ENCODE measurements at places on chromosomes 11 and 22.

DNA sequence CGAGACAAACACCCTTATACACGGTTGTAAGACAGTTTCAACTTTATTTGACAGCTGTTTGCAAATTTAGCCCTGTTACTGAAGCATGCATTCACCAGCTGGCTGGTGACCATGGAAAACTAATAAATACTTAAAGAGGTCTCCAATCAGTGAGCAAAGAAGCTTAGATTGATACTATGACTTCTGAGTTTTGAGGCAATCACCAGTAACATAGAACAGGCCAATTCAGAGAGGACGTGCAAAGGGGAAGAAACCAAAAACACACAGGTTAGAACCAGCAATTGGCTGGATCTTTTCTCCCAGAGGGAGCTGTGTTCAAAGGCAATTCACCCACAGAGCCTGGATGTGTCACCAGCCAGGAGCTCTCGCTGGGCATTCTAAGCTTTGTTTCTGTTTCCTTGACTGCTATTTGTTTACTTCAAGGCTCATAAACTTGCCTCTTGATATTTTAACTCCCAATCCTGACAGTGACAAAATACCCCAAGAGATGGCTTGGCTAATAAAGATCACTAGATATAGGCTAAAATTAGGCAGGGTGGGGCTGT, 113.6 kb upstream of the MTMR2 start:
- no peak overlapping the region for H3K4me3 ChIP-seq
- no peaks in the 10 kb centered on the region for H3K4me1 ChIP-seq
- no peak for DNase-seq

DNA sequence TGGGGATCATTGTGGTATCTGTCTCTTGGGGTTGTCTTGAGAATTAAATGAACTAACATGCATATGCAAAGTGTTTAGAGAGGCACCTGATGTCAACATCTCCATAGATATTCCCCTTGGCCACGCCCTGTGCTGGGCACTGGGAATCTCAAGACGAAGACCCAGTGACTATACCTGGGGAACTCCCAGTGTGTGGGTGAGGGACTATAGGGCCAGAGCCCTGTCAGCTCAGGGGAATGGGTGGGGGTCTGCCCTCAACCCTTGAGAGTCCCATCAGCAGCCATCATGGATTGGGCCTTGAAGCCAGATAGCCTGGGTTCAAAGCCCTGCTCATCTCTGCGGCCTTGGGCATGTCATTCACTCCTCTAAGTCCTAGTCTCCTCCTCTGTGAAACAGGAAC, 21.6 kb upstream of the LMO1 start:
- H3K27me3 ChIP-seq = peaks cover 25% of the 10 kb centered on the region
- no peaks in the 10 kb centered on the region for H3K36me3 ChIP-seq
- no peak for DNase-seq
- no peak overlapping the region for H3K27ac ChIP-seq
- H3K4me3 ChIP-seq = no peak overlapping the region

- H3K36me3 ChIP-seq = no peaks in the 10 kb centered on the region
- H3K27ac ChIP-seq = no peak overlapping the region
- H3K4me1 ChIP-seq = no peaks in the 10 kb centered on the region
- peak; percentile 25 for DNase-seq
- no peaks in the 10 kb centered on the region for H3K27me3 ChIP-seq
These were observed 7.1 kb downstream of the PNPLA5 start for GRCh38 chr22:43884600-43885318.

GRCh38 chr11:95768521-95768920, 21.1 kb downstream of the FAM76B start:
- H3K4me3 ChIP-seq = no peak overlapping the region
- H3K27me3 ChIP-seq = no peaks in the 10 kb centered on the region
- H3K36me3 ChIP-seq = peaks cover 15% of the 10 kb centered on the region
- no peak for DNase-seq

DNA sequence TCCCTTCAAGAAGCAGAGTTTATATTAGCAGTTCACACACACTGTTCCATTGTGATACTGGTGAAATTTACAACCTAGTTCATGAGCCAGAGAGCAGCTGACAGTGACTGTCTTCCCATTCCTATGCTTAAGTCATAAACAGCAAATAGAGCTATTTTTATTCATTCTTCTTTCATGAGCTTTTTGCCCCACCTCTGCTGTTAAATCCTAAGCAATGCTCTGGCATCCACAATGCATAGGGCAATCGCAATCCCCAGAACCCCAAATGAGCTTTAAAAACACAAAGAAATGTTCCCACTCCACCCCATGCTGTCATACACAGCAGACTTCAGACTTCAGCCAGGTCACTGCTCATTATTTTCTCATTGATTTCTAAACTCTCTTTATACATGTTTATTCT, 307.5 kb downstream of the ETS1 start:
- H3K4me1 ChIP-seq = no peaks in the 10 kb centered on the region
- H3K36me3 ChIP-seq = no peaks in the 10 kb centered on the region
- H3K27me3 ChIP-seq = no peaks in the 10 kb centered on the region
- H3K4me3 ChIP-seq = no peak overlapping the region
- no peak for DNase-seq

GRCh38 chr11:92850296-92850826, 119.1 kb upstream of the MTNR1B start:
- no peaks in the 10 kb centered on the region for H3K4me1 ChIP-seq
- no peaks in the 10 kb centered on the region for H3K36me3 ChIP-seq
- no peak for DNase-seq
- no peaks in the 10 kb centered on the region for H3K27me3 ChIP-seq
- H3K27ac ChIP-seq = no peak overlapping the region

DNA sequence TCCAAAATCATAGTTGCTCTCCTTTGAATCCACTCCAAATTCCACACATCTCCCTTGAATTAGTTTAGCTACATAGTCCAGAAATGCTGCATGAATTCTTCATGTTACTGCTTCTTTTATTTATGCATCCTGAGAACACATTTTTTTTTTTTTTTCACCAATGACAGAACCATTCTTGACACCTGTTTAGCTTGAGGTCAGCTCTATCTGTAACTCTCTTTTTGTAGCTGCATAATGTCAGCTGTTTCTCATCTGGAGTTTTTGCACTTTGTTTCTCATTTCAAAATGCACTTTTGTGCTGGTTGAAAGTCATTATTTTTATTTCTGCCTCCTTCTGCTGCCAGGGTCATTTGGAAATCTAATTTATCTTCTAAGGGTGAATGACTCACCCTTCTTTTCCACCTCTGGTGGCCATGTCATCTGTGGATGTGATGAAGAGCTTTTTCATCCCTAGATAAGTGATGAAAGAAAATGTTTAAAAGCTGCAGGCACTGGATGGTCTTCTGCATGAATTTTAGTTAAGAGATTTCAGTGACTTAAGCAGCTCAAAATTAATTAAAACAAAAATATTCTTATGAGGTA, 93.7 kb downstream of the JRKL start:
- H3K4me1 ChIP-seq = no peaks in the 10 kb centered on the region
- H3K27me3 ChIP-seq = no peaks in the 10 kb centered on the region
- H3K4me3 ChIP-seq = no peak overlapping the region
- no peak overlapping the region for H3K27ac ChIP-seq
- H3K36me3 ChIP-seq = no peaks in the 10 kb centered on the region

DNA sequence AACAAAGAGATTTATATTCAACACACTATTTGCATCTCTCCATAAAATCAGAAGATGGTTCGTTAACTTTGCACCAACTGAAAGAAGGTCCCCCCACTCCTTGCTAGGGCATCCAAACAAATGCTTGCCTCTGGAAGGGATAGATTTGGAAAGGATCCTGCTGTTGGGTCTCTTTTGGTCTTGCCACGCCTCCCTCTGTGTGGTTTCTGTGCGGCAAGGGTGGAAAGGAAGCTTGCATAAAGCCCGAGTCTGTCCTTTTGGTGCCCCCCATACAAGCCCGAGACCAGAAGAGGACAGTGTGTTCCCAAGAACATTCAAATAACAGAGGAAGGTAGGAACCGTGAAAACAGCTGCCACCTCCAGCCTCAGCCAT, 15.1 kb downstream of the SCGB1A1 start:
- H3K4me3 ChIP-seq = no peak overlapping the region
- no peak for DNase-seq
- H3K4me1 ChIP-seq = no peaks in the 10 kb centered on the region
- no peaks in the 10 kb centered on the region for H3K36me3 ChIP-seq
- H3K27me3 ChIP-seq = no peaks in the 10 kb centered on the region

DNA sequence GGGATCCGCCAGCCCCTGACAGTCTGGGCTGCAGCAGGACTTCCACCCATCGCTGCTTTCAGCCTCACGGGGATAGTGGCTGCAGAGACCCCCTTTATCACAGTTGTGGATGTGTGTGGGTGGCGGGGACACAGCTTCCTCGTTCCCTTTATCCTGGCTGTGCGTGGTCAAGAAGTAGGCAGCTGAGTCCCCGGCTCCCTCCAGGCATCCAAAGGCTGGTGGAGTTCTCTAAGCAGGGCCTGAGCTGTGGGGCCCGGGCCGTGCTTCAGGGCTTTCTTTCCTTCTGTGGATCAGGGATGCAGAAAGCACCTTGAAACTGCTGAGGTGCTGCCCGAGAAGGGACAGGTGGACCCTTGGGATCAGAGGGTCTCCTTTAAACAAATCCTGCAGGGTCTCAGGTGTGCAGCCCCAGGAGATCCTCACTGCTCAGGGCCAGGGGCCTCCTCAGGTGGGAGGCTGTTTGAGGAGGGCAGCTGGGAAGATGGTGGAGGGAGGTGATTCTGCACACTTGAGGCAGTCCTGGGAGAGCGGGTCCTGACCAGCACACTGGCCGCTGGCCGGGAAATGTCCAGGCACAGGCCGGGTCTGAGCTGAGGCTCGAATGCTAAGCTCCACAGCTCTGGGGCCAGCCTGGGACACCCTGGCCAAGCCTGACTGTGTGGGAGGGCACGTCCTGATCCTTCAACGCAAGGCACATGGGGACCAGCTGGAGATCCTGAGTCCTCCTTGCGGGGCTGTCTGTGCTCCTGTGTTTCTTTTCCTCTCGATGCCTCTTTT, 1024.3 kb downstream of the BRD1 start:
- H3K4me1 ChIP-seq = no peaks in the 10 kb centered on the region
- DNase-seq = no peak
- H3K27me3 ChIP-seq = no peaks in the 10 kb centered on the region
- no peak overlapping the region for H3K4me3 ChIP-seq

DNA sequence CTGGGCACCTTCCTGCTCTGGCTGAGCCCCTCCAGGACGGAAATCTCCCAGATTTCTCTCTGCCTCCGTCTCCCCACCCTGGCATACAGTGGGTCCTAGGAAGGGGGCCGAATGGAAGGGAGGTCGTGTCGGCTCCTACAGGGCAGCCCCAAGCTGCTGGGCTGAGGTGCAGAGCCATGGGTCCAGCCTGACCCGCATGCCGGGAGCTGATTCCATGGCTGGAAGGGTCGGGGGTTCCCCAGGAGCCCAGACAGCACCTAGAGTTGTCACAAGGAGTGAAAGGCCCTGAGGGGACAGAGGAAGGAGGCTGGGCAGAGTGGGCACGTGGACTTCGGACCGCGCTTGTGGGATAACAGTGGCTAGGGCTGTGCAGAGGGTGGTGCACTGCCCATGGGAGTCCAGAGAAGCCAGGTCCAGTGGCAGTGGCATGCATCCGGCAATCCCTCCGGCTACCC, 16.5 kb downstream of the CCND1 start:
- no peaks in the 10 kb centered on the region for H3K27me3 ChIP-seq
- no peak for DNase-seq
- no peak overlapping the region for H3K27ac ChIP-seq
- H3K4me1 ChIP-seq = peaks cover 3% of the 10 kb centered on the region

DNA sequence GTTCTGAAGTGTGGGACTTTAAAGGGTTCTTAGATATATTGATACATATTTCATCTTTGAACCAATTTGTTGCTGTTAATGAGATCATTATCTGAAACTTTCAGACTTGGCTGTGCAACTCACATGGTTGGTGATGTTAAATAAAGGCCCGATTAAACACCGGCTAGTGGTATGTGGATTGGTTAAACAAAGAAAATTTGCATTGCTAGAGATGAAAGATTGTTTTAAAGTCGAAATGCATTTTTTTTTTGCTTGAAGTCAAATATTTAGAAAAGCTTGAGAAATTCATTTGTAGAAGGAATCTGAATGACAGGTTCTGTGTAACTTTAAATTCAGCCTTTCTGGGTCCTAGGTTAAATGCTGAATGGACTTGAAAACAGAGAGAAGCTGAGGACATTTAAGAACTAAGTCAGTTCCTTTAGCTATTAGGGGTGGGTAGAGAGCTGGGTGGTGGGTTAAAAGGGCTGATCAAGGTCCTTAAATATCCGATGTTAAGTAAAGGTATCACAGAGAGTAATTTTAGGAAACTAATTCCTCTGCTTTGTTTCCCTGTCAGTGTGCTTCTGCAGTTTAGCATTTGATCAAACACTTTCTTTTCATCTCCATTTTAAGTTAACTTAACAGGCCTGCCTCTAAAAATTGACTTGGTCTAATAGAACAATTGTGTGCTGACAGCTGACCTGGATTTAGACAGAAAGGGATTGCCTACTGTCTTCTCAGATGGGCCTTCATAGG, 4.5 kb downstream of the ZNRF3 start:
- H3K27ac ChIP-seq = no peak overlapping the region
- H3K4me3 ChIP-seq = no peak overlapping the region
- H3K36me3 ChIP-seq = no peaks in the 10 kb centered on the region

DNA sequence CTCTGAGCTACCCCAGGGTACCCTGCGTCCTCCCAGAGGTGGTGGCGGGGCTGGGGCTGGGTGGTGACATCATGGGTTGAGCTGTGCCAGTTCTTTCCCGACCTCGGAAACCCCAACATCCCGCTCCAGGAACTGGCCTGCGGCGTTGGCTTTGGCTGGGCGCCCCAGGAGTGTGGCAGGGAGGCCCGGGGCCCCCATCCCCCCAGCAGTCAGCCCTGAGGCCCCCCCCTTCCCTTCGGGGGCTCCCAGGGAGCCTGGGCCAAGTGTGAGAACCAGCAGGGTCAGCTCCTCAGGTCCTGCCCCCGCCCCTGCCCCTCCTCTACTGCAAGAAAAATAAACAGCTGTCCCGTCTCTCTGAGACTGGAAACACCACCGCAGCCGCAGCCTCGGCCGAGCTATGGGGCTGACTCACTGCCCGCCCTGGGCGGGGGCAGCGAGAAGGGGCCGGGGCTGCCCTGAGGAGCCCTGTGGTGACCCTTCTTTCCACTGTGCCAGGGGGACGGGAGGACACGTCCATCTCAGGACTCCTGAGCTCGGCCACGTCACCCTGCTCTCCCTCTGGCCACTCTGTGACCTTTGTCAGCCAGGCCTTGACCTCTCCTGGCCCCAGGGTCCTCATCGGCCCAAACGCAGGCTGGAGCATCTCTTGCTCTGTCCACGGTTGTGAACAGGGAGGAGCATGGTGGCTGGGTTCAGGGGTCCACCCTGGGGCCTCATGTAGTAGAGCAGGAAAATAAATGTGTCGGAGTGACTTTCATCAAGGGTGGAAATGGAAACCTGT, 73.4 kb downstream of the WNT7B start:
- H3K36me3 ChIP-seq = no peaks in the 10 kb centered on the region
- H3K27ac ChIP-seq = no peak overlapping the region
- DNase-seq = peak; percentile 18
- H3K4me1 ChIP-seq = peaks cover 4% of the 10 kb centered on the region
- no peaks in the 10 kb centered on the region for H3K27me3 ChIP-seq

DNA sequence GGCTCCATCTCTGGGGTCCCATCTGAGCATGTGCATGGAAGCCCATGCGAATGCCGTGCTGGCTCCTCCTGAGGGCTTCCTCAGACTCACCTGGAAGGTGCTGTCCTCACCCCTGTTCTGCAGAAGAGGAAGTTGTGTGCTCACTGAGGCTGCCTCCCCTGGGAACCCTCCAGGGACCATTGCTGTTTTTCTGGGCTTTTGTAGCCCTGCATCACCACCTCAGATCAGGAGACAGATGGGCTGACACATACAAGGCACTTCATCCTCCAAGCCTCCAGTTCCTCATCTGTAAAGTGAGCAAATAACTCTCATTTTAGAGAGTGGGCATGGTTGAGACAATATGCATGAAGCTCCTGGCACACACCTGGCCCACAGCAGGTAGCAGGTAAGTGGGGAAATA, 12.1 kb upstream of the LRRC32 start:
- no peak overlapping the region for H3K4me3 ChIP-seq
- DNase-seq = no peak

GRCh38 chr11:75770102-75770501, 1.5 kb downstream of the DGAT2 start:
- no peak overlapping the region for H3K4me3 ChIP-seq
- H3K4me1 ChIP-seq = peaks cover 9% of the 10 kb centered on the region
- no peaks in the 10 kb centered on the region for H3K36me3 ChIP-seq
- no peak for DNase-seq
